ENCODE measurements at places on chromosomes 7 and 10. TPM values are rescaled to one million over a fixed set of nuclear protein-coding genes. Genes with fewer than 3 reads are reported as not detected.

DNA sequence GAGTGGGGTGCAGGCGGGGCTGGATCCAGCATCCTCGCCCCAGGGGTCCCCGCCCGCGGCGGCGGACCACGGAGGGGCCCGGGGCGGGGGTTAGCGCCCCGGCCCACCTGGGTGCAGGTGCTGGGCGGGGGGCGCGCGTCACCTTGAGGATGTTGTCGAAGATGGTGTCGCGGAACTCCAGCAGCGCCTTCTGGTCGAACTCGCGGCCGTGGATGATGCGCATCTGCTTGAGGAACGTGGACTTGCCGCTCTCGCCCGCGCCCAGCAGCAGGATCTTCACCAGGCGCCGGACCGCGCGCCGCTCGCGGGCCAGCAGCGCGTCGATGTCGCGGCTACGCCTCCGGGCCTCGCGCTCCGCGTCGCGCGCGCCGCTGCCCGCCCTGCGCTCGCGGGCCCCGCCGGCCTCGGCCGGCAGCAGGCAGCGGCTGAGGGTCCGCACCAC lies 376 bp downstream of the GNA12 start:
- peak; percentile 34 for DNase-seq

DNA sequence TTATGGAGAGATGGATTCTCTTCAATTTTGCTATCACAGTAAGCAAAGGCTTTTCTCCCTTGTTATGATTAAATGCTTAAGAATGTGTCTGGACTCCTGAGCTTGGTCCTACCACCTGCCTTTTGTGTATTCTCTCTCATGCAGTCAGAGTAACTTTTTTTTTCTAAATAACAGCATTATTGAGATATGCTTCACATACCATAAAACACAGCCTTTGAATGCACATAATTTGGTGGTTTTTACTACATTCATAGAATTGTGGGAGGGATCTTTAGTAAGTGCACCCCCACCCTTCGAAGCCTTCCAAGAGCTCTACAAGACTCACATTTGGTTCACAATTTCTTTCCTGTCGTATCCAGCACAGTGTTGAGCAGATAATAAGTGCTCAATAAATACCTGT lies 175.5 kb downstream of the ADAM12 start:
- peak; percentile 25 for DNase-seq

- no peak for DNase-seq
Measured at GRCh38 chr7:51647931-51648351, 331.3 kb upstream of the COBL start.

DNA sequence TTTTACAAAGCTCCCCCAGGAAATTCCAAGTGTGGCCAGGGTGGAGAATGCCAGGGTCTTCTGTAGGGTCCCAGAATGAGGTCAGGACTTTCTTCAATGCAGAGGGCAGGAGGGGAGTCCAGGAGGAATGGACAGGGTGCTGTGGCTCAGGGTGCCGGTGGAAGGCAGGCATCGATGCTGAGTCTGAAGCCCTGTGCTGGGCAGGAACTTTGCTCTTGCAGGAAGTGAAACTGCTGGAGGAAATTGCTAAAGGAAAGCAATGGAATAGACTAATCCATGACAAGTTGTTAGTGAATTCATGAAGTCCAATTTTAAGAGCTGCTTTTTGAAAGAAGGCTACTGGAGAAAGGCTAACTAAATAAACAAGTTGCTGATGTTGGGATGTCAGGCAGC lies 14.8 kb downstream of the PTPRE start:
- no peak for DNase-seq

GRCh38 chr10:59087486-59087885 lies 89.0 kb upstream of the PHYHIPL start:
- no peak for DNase-seq

DNA sequence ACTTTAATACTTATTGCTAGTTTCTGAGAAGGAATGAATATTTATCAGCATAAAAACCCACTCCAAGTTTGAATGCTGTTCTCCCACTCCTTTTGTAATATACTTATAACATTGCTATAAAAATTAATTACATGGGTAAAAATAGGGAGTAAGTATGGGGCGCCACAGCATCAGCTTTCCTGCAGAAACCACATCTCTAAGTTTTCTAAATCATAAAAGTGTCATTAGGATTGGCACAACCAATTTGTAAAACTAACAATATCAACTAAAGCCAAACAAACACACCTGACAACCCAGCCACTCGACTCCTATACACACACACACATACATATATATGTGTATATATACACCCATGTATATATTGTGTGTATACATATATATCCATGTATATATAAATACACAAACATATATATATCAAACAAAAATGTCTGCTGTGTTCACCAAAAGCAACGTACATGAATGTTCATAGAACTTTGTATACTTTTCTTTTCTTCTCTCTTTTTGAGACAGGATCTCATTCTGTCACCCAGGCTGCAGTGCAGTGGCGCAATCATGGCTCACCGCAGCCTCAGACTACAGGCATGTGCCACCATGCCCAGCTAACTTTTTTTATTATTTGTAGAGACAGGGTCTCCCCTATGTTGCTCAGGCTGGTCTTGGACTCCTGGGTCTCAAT lies 14.8 kb upstream of the LRRC17 start:
- no peak for DNase-seq

DNA sequence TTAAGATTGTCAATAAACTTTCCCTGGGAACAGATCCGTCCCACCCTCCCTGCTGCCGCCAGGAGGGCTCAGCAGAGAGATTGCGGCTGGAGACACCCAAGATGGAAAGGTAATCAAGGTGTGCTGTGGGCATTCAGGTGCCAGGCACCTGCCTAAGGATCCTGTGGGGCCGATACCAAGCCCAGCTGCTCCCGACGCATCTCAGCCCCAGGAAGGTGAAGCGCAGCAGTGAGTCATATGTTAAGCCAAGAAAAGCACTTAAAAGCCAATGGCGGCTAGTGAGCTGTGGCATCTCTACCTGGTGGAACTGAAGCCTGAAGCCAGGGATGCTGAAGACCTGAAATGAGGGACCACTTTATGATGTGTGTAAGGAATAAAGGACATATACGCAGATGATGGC lies 6.1 kb downstream of the WDR86 start:
- DNase-seq: no peak

GRCh38 chr10:30917789-30918188 lies 113.9 kb downstream of the ZNF438 start:
- peak; percentile 14 for DNase-seq

- DNase-seq: no peak
Measured at GRCh38 chr10:121069061-121069850, 218.1 kb downstream of the WDR11 start.

DNA sequence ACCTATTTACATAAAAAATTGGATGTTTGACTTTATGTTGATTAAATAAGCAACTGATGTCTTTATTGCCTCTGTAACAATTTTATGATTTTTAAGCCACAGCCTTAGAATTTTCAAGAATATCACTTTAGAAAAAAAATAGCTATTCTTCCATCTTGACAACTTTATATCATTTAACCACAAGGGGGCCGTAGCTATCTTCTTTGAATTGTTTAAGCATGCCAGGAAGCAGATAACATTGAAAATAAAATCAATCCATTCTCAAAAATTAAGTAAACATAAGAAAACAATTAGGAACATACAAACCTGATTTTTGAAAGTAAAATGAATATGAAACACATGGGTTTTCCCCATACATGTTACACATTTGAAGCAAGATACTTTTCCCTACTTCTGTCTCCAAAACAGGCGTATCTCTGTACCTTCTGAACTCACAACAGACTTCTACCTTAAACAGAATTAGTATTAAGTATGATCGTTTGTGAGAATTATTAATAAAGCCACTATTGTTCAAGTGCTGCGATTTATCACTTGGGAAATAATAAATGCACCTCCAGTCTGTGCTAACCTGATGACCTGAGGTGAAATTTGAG lies 209.0 kb downstream of the CACNA2D1 start:
- DNase-seq: peak; percentile 59

DNA sequence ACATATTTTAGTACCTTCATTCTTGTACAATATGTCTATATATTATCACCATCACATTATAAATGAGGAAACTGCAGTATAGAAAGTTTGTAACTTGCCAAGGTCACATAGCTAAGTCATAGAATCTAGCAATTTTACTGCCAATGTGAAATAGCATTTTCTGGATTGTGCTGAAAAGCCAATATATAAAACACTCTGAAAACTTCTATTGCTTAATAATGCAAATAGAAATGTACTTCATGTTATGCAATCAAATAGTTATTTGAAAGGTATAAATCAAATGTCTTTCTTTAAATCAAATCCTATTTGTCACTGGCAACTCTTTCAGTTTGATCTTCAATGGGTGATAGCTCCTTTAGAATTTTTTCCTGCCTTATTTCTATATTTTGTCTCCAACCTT lies 129.5 kb downstream of the TMEM26 start:
- no peak for DNase-seq

- DNase-seq: no peak
Measured at GRCh38 chr7:47192978-47193377, 388.9 kb downstream of the TNS3 start.

The AKR1B15 gene
- not detected for polyA plus RNA-seq

The WASHC2A gene
- 22.6 TPM for polyA plus RNA-seq

The PHKG1 gene
- polyA plus RNA-seq: 0.62 TPM

The LIPJ gene
- polyA plus RNA-seq: not detected

The KIN gene
- 4.2 TPM for polyA plus RNA-seq

The OPN4 gene
- polyA plus RNA-seq: not detected

Measured in IMR-90 (cell line).